ENCODE measurements at places on chromosomes 4 and X.

GRCh38 chr4:83626245-83626836, 90.4 kb downstream of the GPAT3 start:
- DNase-seq = no peak

DNA sequence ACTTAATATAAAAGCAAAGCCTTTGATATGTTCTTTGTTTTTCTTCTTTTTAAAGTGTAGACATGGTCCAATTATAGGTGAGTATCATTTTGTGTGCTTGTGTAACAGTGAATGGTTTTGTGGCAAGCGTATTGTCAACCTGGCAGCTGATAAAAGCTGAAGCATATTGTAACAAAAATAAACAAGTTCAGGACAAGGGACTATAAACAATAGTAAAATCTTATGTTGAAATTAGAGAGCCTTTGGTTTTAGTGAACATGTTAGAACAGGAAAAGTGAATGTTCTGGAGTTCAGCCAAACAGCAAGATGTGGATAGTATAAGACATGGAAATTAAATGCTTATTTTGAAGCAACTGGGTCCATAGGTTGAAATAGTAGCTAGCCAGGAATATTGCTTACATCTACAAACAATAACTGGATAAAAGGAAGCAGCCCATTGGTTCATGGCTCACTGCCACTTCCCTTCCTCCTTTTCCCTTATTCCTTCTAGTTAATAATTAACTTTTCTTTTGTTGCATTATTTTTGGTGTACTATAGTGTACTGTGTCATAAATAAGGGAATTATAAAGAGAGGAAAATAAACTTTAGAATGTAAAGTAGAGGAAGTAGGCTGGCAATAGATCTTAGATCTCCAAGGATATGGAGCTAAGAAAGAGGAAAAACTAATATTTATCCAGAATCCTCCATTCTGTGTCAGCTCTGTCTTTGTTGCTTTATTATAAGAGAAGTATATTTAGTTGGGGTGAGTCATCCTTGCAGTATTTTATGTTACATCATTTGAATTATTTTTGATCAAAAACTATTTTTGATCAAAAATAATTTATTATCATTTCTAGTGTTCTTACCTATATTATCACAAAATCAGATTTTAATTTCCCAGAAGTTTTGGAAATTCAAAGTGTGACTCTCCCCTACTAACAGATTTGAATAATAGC, 65.6 kb downstream of the MRPL1 start:
- DNase-seq = no peak

DNA sequence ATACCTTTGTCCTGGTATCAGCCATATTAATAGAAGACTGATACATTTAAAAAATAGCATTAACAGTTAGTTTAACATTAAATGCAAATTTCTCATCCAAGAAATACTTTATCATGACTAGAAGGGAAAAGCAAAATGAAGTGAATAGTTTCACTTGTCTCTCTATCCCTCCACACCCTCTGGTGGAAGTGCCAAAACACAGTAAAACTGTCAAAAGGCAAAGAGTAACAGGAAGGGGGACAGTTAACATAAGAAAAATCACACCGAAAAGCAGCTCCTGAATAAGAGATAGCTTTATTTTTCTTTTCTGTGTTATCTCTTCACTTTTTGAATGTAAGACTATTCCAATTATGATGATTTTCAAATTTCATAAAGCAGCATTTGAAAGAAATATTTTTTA, 187.2 kb downstream of the FBXW7 start:
- no peak for DNase-seq

- no peak for DNase-seq
These were observed 7.6 kb downstream of the CXCL13 start for GRCh38 chr4:77613267-77613666.

DNA sequence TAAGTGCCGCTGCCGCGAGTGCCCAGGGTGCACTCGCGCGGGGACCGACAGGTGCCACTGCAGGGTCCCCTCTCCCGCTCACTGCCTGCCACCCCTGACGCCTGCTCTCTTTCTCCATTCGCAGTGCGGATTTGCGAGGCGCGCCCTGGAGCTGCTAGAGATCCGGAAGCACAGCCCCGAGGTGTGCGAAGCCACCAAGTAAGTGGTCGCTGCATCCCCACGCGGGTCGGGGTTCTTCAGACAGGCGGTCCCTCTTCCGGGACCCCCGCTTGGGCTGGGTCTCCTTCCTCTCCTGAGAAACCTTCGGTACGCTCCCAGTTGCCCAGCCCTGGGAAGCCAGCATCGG, 547 bp downstream of the GUCY1A1 start:
- peak; percentile 62 for DNase-seq

GRCh38 chr4:38989487-38989886, 42.7 kb downstream of the TMEM156 start:
- DNase-seq = no peak

DNA sequence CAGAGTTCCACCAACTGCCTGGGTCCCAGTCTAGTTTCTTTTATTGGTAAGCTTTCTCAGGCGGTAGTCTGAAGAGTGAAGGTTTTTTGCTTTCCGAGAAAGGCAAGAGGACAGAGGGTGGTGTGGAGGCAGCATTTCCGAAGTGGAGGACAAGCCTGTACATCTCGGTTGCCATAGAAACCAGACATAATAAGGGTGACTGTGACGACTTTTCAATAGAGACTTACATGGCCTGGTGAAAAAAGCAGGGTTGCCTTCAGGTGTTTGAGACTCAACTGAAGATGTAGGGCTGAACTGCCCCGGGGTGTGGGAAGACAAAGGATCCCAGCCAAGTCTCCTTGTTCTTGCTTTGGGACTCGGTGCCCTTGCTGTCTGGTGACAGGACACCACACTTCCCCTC, 53.6 kb upstream of the RAB40AL start:
- no peak for DNase-seq

- no peak for DNase-seq
These were observed 21.6 kb upstream of the REPS2 start for GRCh38 chrX:16924631-16925480.

DNA sequence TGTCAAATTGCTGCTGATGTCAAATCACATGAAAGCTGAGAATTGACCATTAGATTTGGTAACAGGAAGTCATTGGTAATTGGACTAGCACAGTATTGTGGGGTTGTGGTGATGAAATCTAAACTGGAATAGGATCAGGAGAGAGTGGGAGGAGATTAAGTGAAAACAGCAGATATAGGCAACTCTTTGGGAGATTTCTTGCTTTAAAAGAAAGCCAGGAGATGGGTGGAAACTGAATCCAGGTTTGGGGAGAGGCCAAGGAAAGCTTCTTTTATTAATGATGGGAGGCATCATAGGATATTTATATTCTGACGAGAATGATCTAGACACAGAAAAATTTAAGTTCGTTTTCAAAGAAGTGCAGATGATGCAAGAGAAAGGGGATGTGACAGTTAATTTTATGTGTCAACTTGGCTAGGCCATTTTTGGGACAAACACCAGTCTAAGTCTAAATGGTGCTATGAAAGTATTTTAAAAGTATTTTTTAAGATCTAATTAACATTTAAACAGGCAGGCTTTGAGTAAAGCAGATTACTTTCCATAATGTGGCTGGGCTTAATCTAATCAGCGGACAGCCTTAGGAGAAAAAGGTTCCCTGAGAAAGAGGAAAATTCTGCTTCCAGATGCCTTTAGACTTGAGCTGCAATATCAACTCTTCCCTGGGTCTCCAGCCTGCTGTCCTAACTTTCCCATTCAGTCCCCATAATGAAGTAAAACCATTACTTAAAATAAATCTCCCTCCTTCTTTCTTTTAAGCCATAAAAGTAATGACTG, 24.7 kb downstream of the SEC24D start:
- no peak for DNase-seq

DNA sequence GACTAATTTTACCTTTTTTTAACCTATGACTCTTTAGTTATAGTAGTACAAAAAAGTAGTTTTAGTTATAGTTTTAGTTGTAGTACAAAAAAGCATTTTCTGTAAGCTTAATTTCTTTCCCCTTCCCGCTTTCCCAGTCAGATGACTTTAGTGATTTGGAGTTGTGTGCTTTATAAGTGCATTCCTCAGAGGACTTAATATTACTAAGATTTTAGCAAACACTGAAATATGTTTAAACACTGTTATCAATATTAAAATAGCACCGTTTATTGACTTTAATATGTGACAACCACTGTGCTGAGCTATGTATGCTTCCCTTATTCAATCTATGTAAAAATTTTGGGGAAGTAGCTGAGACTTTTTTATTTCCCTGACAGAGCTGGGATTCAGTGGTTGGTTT, 22.8 kb downstream of the GUF1 start:
- DNase-seq = no peak

DNA sequence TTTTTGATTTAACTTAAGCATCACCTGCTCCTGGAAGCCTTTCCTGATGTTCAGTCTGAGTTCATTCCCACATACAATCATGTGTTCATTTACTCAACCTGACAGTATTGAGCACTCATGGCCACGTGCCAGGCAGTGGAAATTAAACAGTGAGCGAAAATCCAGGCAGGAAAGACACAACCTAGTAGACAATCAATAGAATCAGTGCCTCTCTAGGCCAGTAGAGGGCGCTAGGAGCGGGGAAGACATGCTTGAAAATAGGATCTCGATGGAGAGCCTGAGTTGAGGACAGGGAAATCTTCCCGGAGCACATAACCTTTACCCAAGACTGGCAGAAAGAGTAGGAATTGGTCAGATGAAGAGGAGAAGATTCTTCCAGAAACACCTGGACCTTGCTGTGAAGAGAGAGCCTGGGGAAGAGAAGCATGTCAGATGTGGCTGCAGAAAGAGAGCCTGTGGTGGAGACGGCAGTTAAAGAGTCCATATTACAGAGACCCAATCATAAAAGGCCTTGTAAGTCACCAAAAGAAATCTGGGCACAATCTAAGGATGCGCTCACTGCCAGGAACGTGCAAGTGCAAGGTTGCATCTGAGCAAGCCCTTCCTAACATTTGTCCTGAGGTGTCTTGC, 103.5 kb downstream of the LDB2 start:
- no peak for DNase-seq

DNA sequence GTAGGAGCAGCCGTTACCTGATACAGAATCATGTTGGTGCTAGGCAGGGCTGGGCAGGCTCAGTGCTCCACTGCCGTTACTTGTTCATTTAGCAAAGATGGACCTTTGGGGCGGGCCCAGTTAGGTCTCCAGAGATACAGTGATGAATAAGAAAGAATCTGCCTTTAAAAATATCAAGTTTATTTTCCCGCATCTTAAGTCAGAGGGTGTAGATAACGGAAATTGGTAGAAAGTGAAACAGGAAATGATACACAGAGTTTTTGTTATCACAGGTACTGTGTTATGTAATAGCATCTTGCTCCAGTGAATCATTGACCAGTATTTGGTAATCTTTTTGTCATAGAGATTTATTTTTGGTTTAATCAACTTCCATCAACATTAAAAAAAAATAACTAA, 5.5 kb downstream of the TMEM131L start:
- DNase-seq = peak; percentile 83

- DNase-seq = peak; percentile 64
These were observed 114.3 kb upstream of the TEX13C start for GRCh38 chrX:125205133-125205917.

DNA sequence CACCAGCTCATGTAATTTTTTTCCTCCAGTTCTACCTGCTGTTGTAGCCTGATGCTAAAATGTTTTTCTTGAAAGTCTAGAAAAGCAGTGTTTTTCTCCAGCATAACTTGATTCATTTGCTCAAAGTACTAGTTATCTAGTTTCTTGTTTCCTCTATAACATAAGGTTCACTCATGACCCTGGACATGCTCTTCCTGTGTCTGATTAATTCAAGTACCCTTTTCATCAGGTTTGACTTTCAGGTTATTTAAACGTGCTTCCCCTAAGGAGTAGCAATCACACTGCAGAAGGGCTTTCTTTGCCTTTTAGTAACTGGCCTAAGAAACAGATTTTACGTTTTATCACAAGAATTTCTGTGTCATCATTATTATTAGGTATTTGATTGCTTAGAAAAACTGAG, 66.8 kb upstream of the EGFL6 start:
- no peak for DNase-seq

DNA sequence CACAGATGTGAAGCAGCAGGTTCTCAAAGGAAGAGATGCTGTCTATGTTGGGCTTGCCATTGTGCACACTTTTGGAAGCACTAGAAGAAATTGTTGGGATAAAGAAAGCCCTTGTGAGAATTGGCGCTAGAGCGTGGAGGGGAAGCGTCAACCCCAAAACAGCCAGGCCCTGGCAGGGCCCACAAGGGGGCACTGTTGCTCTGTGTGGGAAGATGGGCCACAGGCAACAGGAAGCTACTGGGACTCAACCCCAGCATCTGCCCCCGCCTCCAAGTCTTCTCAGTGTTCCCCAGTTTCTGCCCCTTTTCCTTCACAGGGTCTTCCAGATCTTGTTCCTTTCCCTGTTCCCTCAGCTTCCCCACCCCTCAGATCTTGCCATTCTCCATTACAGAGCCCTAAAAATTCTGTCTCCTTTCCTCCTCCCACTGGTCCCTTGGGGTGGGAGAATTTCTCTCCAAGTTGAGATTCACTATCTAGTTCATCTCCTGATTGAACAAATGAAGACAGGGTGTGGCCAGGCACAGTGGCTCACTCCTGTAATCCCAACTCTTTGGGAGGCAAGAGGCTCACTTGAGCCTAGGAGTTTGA, 85.5 kb downstream of the STARD8 start:
- DNase-seq = peak; percentile 86

DNA sequence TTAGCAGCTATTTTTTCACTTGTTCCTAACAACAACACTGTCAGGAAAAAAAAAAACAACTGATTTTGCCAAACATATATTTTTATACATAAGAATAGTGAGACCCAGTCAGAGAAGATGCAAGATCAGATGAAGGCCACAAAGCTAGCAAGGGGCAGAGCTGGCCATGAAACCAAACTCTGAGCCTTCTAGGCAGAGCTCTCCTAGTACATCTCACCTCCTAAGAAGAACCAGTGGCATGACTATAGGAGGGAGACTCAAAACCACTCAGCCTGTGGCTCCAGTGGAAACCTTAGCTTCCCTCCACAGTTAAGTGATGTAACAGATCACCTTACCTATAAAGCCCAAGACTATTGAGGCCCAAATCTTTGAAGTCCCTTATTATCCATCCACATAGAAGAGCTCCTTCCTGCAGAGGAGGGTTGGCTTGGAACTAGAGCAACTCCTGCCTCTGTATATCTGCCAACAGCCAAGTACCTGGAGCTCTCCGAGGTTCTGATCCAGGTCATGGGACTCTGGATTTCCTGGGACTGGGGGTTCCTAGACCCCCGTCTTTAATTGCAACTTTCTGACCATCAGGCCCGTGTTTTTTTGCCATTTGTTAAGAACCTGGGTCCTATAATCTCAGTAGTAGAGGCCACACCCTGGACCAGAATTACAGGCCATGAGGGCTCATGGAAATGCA, 136.5 kb downstream of the SH3KBP1 start:
- no peak for DNase-seq

GRCh38 chrX:133888984-133889383, 96.4 kb downstream of the GPC3 start:
- DNase-seq = no peak

GRCh38 chrX:45699158-45699557, 498.5 kb upstream of the DIPK2B start:
- no peak for DNase-seq

GRCh38 chrX:41737065-41737464, 13.1 kb downstream of the GPR82 start:
- peak; percentile 59 for DNase-seq

DNA sequence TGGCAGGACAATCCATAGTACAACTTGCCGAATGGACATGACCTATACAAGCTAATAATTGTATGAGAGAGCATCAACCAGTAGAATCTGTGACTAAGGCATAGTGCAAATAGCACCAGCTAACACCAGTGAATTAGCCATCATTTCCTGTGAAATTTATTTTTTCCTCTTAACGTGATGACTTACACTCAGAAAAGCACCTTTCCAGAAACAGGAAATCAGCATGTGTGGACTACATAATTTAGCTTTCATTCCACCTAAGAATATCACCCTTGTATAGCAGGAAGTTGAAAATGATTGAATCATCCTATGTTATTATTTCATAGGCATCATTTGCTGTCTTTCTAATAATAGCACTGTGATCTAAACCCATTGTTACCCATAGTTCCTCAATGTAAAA, 1393.4 kb upstream of the PCDH7 start:
- no peak for DNase-seq
